Placental pericyte (primary cell): ENCODE measurements at places on chromosomes 5 and 9. TPM values are rescaled to one million over a fixed set of nuclear protein-coding genes. Genes with fewer than 3 reads are reported as not detected.

Gene LCN9
- not detected in 2 replicates for total RNA-seq

Gene ABHD17B
- 15.8 and 29.1 TPM in 2 replicates for total RNA-seq

Gene SLIT3
- 0.29 and 0.66 TPM in 2 replicates for total RNA-seq

Gene CAVIN4
- total RNA-seq: 0.66 and 3.7 TPM in 2 replicates

Gene PLPP7
- 4.3 and 5.5 TPM in 2 replicates for total RNA-seq

Gene SLCO6A1
- total RNA-seq: under 0.01 and 0.14 TPM in 2 replicates

Gene C9orf153
- total RNA-seq: under 0.01 and 0.14 TPM in 2 replicates
